Cardiac septum (tissue), 1 donor: ENCODE measurements at places on chromosomes 1 and 21. TPM values are rescaled to one million over a fixed set of nuclear protein-coding genes. Genes with fewer than 3 reads are reported as not detected.

GRCh38 chr1:106022312-106022902 lies 1034.1 kb upstream of the PRMT6 start:
- no peak for DNase-seq

The TGFB2 gene
- 40.5 TPM for total RNA-seq

GRCh38 chr1:41241749-41242341 lies at the start of gene SCMH1:
SCMH1 (minus strand) TSS chr1:41242306; CDS start chr1:41186133, 56,173 bp downstream.
- DNase-seq = no peak

The BTBD8 gene
- total RNA-seq = 4.5 TPM

The HCRTR1 gene
- total RNA-seq = not detected

DNA sequence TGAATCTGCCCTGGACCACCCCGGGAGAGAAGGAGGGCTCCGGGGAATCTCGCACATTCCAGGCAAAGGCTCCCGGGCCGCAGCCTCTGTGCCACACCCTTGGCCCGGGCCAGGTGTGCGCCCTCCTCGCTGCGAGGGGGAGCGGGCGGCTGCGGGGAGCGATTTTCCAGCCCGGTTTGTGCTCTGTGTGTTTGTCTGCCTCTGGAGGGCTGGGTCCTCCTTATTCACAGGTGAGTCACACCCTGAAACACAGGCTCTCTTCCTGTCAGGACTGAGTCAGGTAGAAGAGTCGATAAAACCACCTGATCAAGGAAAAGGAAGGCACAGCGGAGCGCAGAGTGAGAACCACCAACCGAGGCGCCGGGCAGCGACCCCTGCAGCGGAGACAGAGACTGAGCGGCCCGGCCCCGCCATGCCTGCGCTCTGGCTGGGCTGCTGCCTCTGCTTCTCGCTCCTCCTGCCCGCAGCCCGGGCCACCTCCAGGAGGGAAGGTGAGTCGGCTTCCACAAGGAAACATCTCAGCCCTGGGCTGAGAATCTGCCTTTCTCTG lies at the start of gene LAMC2:
LAMC2 (plus strand) TSS at position 324 of the 550 bp plus-strand sequence; CDS start at position 413, 89 bp downstream.
- DNase-seq = no peak

- DNase-seq = no peak
Observed at GRCh38 chr1:50620680-50621329, 197.6 kb upstream of the DMRTA2 start.

The MSH4 gene
- 0.81 TPM for total RNA-seq

DNA sequence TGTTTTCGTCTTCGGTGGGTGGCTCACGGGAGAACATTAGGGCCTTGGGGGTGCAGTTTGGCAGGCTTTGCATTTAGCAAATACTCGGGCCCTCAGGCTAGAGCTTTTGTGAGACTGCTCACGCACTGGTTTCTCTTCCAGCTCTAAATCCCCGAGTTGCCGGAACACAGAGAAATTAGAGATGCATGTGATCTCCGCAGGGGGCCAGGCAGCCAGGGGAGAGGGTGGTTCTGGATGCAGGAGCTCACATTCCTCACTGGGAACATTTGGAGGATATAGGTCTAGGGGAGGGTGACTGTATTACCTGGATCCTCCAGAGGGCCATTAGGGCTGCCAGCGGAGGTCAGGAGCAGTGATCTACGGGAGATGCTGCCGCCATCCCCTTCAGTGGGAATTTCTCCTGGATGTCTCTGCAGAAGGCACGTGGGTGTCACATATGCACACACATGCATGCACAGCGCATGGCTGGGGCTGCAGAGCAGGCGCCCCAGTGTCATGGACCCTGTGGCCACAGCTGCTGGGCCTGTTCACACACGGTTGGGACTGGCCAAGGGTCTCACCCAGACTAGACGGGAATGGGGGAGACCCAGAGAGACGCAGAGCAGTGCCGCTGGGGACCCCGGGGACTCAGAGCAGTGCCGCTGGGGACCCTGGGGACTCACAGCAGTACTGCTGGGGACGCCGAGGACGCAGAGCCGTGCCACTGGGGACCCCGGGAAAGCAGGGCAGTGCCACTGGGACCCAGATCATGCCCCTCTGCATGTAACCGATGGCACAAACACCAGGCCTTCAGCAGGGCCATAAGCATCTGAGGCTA lies 258.7 kb downstream of the CAMTA1 start:
- peak; percentile 66 for DNase-seq

The TTLL7 gene
- total RNA-seq = 24.8 TPM

- DNase-seq = no peak
Observed at GRCh38 chr1:207393610-207394009, 60.5 kb upstream of the CR2 start.

DNA sequence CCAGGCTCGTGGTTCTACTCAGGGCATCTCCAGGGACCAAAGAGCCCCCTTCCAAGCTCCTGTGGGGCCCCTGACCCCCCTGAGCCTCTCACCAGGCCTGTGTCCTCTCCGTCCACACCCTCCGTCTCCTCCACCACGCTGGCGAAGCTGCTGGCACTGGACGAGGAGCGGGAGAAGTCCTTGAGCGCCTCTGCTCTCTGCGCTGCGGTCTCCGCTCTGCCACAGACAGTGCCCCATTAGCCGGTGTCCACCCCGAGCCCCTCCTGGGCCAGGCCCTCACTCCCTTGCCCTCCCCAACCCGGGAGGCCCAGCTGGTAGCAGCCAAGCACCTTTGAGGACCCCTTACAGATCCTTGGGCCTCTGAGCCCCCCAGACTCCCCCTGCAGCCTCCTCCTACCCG lies 69.8 kb downstream of the RAP1GAP start:
- no peak for DNase-seq

The MEF2D gene
- 93.1 TPM for total RNA-seq

- no peak for DNase-seq
Observed at GRCh38 chr21:18759267-18759666, 355.7 kb upstream of the TMPRSS15 start.
